ENCODE measurements at places on chromosomes 16 and 17.
A peak's percentile ranks its signal among the peaks of the same experiment; 100 is the strongest.

DNA sequence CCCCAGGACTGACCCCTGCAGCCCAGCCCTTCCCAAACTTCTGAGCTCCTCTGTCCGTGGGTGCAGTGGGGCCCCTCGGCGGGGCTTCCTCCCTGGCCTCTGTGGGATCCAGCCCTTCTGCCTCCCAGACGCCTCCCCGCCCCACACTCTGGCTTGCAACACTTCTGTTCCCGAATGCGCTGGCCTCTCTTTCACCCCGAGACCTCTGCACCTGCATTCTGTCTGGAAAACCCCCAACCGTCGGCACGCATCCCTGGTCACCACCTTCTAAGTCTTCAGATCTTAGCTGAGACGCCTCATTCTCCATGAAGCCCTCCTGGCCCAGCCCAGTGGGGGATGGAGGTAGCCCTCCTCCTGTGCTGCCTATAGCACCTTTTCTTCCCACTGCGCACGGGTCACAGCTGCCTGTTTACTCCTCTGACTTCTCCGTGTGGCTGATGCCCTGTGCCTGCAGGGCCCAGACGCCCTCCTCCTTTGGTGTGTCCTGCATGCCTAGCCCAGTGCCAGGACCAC lies 26.4 kb downstream of the TMEM235 start:
- peak; percentile 13 for DNase-seq

GRCh38 chr16:56848955-56849689 lies 15.9 kb upstream of the SLC12A3 start:
- DNase-seq: peak; percentile 78

GRCh38 chr17:48954300-48954755 lies 9.7 kb upstream of the SNF8 start:
- peak; percentile 49 for DNase-seq

DNA sequence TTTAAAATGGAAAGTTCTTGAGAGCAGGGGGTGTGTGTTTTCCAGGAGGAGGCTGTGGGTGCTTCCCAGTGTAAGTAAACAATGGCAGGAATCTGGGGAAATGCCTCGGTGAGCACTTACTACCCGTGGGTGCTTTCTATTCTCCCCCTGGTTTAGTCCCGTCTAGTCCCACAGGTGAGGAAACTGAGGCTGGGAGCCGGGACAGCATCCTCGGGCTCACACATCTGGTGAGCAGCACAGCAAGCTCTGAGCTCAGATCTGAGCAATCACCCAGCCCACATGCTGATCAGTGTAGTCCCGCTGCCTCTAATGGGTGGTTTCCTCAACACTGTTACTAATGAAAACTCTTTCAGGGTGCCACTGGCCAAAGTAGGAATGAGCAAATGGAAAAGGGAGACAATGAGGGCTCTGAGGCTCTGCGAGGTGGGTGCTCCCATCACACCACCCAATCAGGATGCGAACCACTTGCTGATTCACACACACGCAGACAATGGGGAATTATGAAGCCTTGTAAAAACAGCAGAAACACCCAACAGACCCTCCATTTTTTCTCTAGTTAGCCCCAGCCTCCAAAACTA lies 202.6 kb downstream of the PARN start:
- peak; percentile 31 for DNase-seq

- peak; percentile 93 for DNase-seq
Observed at GRCh38 chr17:47305302-47305923, 18.3 kb upstream of the EFCAB13 start.

- no peak for DNase-seq
Observed at GRCh38 chr17:63940584-63940983, 8.5 kb upstream of the CD79B start.

GRCh38 chr17:59362811-59363205 lies 31.4 kb downstream of the YPEL2 start:
- no peak for DNase-seq

DNA sequence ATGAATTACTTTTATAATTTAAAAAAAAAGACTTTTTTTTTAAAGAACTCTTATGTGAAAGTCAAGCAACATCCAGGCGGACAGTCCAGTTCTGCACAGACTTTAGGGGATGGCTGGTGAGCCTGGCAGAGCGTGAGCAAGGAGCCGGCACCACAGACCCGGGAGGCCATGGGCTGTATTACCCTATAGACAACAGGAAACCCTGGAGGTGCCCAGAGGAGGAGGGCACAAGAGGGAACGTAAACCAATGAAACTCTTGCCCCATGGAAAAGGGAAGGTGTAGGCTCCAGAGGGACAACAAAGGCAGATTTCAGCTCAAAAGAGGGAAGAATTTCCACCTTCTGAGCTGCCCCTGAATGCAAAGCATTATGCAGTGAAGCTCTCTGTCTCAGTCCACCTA lies 25.5 kb upstream of the RPH3AL start:
- DNase-seq: no peak

DNA sequence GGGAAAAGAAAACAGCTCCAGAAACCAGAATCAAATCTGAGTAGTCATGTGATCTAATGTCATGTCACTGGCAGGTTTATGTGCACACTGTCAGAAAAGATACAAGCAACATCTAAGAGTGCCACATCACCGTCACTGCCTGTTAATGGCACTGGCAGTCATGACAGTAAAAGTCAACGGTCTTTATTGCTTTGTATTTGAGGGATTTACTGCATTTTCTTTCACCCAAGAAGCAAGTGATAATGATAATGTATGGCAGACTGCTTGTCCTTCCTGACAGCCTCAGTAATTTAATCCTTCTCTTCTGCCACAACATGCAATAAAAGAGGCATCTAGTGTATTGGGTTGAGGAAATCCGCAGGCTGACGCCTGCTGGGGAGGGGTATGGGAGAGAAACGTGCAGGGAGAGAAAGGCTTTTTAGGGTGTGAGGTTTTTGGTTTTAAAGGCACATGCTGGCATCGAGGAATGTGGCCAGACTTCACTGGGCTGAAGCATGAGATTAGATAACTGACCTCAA lies 92.4 kb downstream of the RPGRIP1L start:
- DNase-seq: no peak

DNA sequence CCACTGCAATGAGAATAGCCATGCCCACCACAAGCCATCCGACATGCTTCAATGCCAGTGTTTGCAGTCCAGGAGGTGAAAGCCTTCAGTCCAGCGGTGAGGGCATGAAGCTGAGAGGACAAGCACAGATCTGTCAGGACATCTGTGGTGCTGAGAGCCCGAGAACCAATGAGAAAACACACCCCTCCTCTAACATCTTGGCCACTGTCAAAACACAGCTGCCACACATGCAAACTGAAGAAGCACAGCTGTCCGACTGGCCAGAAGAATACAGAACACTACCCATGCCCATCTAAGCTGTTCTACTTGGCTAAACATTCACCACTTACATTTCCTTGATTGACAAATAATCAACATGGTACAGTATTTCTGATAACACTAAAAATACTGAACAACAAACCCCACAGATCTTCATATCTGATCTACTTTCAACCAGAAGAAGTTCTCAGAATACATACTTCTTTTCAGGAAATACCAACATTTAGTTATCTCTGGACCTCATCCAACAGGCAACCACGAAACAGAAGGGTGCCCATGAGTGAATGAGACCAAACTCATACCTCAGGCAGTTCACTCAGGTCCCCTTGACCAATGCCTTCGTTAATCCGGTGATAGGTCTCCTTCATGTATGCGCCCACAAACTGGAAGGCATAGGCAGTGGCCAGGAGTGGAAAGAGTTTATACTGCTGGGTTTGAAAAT lies 10.2 kb upstream of the FBF1 start:
- DNase-seq: peak; percentile 18

DNA sequence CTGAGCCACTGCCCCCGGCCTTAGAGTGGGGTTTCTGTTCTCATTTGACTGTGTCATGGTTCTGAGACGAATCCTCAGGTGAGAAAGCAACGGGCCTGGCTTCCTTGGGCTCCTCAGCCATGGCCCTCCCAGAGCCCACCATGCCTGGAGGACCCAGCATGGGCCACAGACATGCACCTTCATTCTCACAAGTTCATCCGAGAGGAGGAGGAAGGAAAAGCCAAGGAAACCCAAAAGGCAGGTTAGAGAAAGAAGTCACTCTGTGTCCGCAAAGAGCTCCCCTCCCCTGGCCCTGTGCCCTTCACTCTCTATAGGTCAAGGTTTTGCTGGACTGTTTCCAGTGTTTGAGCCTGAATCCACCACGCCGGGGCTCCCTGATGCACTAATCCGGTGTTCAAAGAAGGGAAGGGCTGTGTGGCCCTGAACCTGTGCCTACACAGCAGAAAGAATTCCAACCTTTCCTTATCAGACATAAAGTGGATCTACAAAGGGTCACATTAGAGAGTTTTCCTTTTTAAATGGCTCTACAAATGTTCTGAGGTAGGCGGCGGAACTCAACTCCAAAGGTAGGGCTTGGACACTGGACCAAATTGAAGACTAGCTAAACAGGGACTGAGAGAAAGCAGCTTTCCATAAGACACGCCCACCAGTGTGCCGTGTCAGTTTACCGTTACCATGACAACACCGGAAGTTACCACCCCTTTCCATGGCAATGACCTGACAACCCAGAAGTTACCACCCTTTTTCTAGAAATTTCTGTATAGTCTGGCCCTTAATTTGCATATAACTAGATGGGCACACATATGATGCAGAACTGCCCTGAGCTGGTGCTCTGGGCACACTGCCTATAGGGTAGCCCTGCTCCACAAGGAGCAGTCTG lies 15.9 kb upstream of the PECAM1 start:
- no peak for DNase-seq

DNA sequence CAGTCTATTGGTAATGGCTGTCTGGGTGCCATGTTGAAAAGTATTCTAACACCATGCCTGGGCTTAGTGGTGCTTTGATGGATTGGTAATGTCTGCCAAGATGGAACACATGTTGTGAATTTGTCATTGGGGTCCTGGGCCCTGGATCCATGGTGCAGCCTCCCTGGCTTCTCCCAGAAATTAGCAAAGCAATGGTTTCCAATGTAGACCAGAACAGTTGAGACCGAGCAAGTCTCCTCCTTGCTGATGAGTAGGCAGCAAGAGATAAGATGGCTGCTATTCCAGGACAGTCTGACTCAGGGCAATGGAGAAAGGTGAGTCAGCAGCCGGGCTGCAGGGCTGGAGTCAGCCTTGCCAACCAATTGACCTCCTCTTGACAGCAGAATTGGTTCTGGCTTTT lies 30.8 kb downstream of the GPR139 start:
- no peak for DNase-seq

- no peak for DNase-seq
Observed at GRCh38 chr16:5605404-5605803, 507.8 kb upstream of the EEF2KMT start.

- DNase-seq: no peak
Observed at GRCh38 chr16:49355933-49356665, 17.5 kb upstream of the C16orf78 start.

- no peak for DNase-seq
Observed at GRCh38 chr17:43909537-43910231, 2.3 kb upstream of the MPP2 start.

DNA sequence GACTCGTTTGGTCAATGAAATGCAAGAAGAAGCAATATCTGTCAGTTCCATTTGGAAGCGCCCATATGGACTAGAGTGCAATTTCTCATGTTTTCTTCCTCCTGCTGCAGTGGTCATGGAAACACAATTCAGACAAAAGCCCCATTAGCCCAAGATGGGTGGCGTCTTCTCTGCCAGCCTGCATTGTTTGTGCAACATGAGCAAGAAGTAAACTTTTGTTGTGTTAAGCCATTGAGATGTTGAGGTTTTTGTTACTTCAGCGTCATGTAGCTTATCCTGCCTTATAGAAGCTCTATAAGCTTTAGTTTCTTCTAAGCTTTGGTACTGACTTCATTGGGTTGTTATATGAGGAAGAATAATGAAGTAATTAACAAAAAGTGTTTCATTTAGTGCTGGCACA lies 137.4 kb downstream of the NPIPB5 start:
- no peak for DNase-seq

DNA sequence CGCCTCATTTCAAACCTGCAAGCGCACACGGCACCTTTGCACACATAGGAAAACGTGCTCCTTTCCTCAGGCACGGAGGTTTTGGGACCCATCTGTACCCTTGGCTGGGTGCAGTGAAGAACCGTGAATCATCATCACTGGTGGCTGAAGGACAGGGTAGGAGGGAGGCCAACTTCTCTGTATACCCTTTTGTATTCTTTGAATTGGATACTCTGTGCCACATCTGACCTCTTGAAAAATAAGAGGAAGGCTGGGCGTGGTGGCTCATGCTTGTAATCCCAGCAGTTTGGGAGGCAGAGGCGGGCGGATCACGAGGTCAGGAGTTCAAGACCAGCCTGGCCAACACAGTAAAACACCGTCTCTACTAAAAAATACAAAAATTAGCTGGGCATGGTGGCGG lies 11.7 kb downstream of the GPRC5B start:
- no peak for DNase-seq

DNA sequence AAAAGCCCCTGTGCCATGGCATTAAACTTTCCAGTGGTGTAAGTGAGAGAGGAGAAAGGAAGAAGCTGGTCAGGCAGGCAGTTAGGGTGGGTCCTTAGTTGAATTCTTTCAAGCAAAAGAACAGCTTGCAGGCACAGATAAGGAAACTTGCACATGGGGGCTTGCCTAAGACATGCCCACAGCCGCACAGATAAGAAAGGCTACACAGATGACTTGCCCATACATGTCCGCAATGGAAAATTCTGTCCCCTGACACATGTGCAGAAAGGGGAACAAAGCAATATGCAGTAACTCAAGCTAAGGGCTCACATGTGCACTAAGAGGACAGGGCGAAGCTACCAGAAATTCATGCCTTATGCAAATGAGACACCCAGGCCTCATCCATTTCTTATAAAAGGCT lies 69.9 kb downstream of the GSG1L start:
- DNase-seq: no peak
